Stimulated activated CD4-positive, alpha-beta T cell treated with anti-CD3 and anti-CD28 coated beads, TNF-alpha, amount 100 ng/mL, for 48 hours (primary cell): ENCODE measurements at places on chromosomes 12 and 14.

GRCh38 chr14:89429199-89430181, 12.5 kb upstream of the FOXN3 start:
- no peak for DNase-seq

DNA sequence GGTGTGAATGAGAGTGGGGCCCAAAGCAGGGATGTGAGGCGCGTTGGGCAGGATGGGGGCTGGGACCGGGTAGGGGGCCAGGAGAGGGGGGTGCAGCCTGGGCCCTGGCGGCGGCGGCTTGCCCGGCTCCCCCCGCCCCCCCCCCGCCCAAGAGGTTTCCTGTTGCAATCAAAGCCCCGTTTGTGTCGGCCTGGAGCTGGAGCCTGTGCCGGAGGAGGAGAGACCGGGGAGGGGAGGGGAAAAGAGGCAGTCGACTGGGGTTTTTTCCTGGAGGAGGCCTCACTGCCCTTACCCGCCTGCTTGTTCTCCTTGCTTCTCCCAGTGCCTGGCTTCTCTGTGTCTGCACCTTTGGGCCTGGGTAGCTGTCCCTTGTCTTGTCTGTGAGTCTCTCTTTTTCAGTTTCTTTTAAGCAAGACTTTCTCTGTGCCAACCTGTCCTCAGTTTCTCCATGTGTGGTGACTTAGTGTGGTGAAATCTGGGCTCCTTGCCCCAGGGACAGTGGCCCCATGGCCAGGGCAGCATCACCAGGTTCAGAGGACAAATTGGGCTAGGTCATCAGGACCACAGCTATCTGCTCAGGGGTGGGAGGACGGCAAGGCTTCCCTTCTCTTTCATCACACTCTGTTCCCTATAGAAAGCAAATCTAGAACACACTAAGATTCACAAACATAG, 8.5 kb downstream of the RARG start:
- DNase-seq = no peak

- DNase-seq = no peak
Measured at GRCh38 chr14:99391671-99392070, 89.0 kb downstream of the SETD3 start.

DNA sequence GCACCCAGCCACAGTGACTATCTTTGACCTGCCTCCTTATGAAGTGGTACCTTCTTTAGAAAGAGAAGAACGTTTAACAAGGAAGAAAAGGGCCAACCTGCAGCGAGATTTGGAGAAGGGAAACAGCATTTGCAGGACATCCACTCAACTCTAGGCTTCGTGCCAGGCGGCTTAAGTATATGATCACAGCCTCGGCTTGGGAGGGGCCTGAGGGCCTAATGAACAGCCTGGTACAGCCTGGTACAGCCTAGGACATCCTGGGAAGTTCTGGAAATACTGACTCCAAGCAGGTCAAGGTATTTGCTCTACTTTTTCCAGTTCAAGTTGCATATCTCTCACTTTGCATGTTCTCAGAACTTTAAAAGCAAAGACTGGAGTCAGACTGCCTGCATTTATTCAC, 16.1 kb downstream of the HCAR2 start:
- DNase-seq = no peak

GRCh38 chr12:21662122-21662792, 4.6 kb upstream of the LDHB start:
- no peak for DNase-seq

GRCh38 chr12:119308708-119309456, 25.6 kb upstream of the CCDC60 start:
- DNase-seq = no peak

- DNase-seq = no peak
Measured at GRCh38 chr12:42125388-42125767, 19.3 kb downstream of the GXYLT1 start.

DNA sequence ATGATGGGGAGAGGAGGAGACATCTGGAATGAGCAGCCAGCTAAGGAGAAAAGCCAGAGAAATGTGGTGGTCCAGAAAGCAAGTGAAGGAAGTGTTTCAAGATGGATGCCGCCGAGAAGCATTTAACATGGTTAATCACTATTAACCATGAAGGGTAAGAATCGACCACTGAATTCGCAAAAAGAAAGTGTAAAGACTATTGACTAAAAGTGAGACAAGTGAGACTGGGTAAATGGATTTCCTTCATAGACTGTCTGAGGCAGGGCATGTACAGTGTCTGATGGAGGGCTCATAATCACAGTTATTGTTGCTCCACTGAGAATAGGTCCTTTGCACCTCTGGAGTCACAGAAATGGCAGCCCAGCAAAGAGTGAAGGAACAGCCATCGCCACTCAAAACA, 25.3 kb upstream of the CLMN start:
- no peak for DNase-seq

- DNase-seq = no peak
Measured at GRCh38 chr12:53972152-53972702, 699 bp upstream of the HOXC11 start.

- no peak for DNase-seq
Measured at GRCh38 chr12:66999141-66999540, 270.0 kb upstream of the CAND1 start.

GRCh38 chr14:84535976-84536375, 994.0 kb upstream of the FLRT2 start:
- no peak for DNase-seq

DNA sequence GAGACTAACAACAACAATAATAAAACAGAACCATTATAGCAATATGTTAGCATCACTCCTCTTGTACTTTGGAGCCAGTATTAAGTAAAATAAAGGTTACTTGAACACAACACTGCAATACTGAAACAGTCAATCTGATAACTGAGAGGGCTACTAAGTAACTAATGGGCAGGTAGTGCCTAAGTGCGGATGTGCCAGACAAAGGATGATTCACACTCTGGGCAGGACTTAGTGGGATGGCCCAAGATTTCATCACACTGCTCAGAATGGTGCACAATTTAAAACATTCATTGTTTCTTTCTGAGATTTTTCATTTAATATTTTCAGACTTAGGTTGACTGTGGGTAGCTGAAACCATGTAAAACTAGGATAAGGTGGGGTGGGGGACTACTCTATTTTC, 131.9 kb upstream of the CAND1 start:
- no peak for DNase-seq

- no peak for DNase-seq
Measured at GRCh38 chr14:72186523-72186922, 254.3 kb downstream of the RGS6 start.

DNA sequence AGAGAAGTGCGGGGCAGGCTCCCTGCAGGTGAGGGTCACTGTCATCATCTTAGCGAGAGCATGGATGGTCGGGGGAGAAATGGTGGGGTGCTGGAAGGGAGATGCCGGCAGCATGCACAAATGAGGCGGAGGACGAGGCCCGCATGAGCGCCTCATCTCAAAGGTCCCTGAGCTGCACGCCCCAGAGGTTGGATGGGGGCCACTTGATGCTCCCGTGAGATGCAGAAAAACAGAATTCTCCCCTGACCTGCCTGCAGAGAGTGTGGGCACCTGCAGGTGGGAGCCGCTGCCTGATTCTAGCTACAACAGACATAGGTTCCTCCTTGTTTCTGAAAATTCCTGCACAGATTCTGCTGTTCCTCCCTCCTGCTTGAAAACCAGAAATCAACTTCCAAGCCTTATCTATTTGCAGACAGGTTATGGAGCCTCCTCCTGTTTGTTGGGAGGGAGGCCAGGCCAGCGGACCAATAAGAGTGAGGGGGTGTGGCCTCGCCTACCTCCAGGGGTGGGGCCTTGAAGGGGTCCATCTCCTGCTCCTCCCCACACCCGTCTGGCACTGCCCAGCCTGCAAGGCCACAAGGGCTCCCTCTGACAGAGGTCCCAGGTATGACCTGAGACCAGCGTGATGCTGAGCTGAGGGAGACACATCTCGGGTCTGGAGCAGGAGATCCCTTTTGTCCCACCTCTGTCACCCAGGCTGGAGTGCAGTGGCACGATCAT, 67.2 kb downstream of the KDM2B start:
- no peak for DNase-seq

DNA sequence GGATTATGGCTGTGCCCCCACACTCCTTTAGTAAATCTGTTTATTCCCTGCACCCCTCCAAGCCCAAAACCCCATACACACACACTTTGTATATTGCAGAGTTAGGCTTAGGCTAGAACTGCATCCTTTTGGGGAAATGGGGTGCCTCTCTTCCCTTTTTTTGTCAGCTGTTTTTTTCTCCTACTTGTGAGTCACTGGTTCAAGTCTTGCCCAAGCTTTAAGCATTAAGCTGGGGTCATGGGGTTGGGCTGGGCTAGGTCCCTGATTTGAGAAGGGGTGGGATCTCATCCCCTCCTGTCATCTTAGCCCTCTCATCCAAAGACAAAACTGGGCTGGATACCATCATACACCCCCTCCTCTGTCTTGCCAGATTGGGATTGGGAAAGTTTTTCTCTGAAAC, 1.6 kb downstream of the LRP1 start:
- DNase-seq = no peak

GRCh38 chr14:101980700-101981099, 16.3 kb downstream of the DYNC1H1 start:
- no peak for DNase-seq

- DNase-seq = no peak
Measured at GRCh38 chr14:64637735-64638473, 66.3 kb upstream of the PLEKHG3 start.

DNA sequence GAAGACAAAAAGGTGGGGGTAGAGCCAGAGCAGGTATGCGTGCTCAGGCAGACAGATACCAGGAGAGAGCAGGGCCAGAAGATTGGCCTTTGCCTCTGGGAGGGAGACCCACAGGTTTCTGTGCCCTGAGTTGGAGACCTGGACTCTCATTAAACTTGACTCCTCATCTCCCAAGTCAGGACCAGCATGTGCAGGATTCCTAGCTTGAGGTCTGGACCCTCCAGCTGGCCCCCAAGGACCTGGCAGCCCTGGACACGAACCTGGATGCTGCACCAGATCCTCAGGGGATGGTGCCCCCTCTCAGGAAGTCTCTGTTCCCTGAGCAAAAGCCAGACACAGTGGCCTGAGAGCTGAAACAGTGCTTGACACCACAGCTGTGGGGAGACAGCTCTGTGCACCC, 10.5 kb upstream of the KRT73 start:
- no peak for DNase-seq

DNA sequence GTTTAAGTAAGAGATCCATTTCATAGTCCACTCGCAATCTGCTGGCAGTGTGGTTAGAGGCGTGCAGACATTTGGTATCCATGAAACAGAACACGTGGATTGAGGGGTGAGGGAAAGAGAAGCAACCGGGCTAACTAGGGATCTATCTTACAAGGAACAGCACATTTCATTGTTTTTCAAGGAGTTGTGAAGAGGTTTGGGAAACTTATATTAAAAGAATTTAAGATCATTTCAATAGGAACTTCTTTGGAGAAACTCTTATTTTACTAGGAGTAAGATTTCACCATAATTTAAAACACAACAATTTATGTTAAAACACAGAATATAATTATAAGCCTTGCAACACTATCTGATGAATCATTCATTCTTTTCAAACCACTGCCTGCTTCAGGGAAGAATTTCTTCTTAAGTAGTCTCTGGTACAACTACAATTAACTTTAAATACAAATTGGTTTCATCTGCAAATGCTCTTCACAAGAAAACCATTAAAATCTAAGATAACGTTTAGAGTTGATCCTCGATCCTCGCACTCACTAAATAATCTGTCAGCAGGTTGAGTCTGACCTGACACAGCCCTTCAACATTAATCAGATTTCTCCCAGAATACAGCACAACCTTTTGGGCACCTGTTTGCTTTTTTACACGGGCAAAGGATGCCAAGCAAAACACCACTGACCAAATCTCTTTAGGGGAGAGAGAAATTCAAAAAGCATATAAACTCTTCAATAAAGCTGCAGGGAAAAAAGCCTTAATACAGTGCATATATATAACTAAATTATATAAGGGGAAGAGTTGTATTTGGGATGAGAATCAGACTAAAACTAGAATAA, 27.3 kb downstream of the PPTC7 start:
- DNase-seq = no peak

GRCh38 chr12:50488801-50489200, 16.0 kb upstream of the DIP2B start:
- DNase-seq = no peak

- no peak for DNase-seq
Measured at GRCh38 chr12:66043035-66043434, 87.5 kb downstream of the LLPH start.

DNA sequence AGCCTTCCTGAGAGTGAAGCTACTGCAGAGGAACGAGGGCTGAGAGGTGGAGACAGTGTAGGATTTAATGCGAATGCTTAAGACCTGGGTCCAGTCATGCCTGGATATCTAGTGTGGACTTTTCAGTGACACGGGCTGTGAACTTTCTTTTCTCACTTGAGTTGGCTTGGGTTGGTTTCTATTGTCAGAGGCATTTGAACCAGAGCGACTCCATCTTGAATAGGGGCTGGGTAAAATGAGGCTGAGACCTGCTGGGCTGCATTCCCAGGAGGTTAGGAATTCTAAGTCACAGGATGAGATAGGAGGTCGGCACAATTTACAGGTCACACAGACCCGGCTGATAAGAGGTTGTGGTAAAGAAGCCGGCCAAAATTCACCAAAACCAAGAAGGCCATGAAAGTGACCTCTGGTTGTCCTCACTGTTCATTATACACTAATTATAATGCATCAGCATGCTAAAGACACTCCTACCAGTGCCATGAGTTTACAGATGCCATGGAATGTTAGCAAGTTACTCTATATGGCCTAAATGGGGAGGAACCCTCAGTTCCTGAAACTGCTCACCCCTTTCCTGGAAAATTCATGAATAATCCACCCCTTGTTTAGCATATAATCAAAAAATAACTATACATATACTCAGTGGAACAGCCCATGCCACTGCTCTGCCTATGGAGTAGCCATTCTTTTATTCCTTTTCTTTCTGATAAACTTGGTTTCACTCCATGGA, 34.2 kb upstream of the TMCC3 start:
- no peak for DNase-seq
